ENCODE measurements at places on chromosomes 1 and 21. TPM values are rescaled to one million over a fixed set of nuclear protein-coding genes. Genes with fewer than 3 reads are reported as not detected.

- H3K36me3 ChIP-seq, result no peaks in the 10 kb centered on the region
- H3K4me1 ChIP-seq, result no peaks in the 10 kb centered on the region
- no peak for DNase-seq
- H3K4me3 ChIP-seq, result no peak overlapping the region
Observed at GRCh38 chr1:229941831-229942230, 125.2 kb upstream of the GALNT2 start.

- H3K36me3 ChIP-seq, result peaks cover 7% of the 10 kb centered on the region
- H3K4me1 ChIP-seq, result no peaks in the 10 kb centered on the region
- no peaks in the 10 kb centered on the region for H3K27me3 ChIP-seq
- no peak for DNase-seq
- H3K27ac ChIP-seq, result no peak overlapping the region
- no peak overlapping the region for H3K4me3 ChIP-seq
Observed at GRCh38 chr1:204442376-204443259, 31.0 kb upstream of the PPP1R15B start.

DNA sequence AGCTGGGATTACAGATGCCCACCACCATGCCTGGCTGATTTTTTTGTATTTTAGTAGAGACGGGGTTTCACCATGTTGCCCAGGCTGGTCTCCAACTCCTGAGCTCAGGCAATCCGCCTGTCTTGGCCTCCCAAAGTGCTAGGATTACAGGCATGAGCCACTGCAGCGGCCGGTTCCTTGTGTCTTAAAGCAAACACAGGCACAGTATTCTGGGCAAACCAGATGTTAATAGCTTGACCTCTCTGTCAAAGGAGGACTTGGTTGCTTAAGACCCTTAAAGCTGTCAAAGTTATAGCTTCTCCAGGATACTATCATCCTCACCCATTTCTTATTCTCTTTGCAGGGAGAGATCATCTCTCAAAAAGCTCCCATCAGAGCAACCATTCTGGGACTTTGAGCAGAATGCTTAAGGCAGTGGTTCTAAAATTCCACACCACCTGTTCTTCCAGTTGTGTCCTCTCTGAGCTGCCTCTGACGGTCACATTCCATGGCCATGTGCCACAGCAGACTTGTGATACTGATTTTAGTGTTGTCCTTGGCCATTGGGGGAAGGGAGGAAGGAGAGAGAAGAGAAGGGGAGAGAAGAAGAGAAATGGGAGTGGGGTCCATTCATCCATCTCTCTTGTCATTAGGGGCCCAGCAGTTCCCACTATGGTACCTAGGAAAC lies 81.8 kb downstream of the PBX1 start:
- H3K36me3 ChIP-seq, result no peaks in the 10 kb centered on the region
- DNase-seq, result peak; percentile 56
- no peaks in the 10 kb centered on the region for H3K27me3 ChIP-seq
- no peak overlapping the region for H3K4me3 ChIP-seq
- peaks cover 48% of the 10 kb centered on the region for H3K4me1 ChIP-seq
- peak overlapping the region; percentile 79 for H3K27ac ChIP-seq

DNA sequence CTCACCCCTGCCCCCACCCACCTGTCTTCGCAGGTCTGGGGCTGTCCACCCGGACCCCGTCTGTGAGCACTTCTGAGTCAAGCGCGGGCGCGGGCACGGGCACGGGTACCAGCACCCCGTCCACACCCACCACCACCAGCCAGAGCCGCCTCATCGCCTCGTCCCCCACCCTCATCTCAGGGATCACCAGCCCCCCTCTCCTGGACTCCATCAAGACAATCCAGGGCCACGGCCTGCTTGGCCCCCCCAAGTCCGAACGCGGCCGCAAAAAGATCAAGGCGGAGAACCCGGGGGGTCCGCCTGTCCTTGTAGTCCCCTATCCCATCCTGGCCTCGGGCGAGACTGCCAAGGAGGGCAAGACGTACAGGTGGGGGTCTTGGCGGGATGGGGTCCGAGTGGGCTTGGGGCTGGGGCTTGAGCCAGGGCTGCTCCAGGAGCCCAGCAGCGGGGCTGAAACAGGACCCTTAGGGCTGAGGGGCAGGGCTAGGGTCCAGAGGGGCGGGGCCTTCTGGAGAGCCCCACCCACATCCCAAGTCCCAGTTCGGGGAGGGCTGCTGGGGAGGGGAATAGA lies 23.9 kb downstream of the ZNF362 start:
- H3K4me1 ChIP-seq, result no peaks in the 10 kb centered on the region
- H3K36me3 ChIP-seq, result 0 out of 2 replicates have a peak, but pooled peaks cover 1% of the 10 kb centered on the region
- no peak overlapping the region for H3K4me3 ChIP-seq
- no peaks in the 10 kb centered on the region for H3K27me3 ChIP-seq

- peaks cover 3% of the 10 kb centered on the region for H3K27me3 ChIP-seq
- no peaks in the 10 kb centered on the region for H3K4me1 ChIP-seq
- H3K36me3 ChIP-seq, result no peaks in the 10 kb centered on the region
- DNase-seq, result no peak
Observed at GRCh38 chr1:2445823-2446215, 30.3 kb upstream of the PLCH2 start.

GRCh38 chr1:23403038-23403336 lies 21.6 kb downstream of the TCEA3 start:
- H3K27ac ChIP-seq, result no peak overlapping the region
- no peaks in the 10 kb centered on the region for H3K27me3 ChIP-seq
- H3K4me1 ChIP-seq, result 0 out of 2 replicates have a peak, but pooled peaks cover 7% of the 10 kb centered on the region
- H3K36me3 ChIP-seq, result no peaks in the 10 kb centered on the region
- H3K4me3 ChIP-seq, result no peak overlapping the region
- DNase-seq, result no peak

DNA sequence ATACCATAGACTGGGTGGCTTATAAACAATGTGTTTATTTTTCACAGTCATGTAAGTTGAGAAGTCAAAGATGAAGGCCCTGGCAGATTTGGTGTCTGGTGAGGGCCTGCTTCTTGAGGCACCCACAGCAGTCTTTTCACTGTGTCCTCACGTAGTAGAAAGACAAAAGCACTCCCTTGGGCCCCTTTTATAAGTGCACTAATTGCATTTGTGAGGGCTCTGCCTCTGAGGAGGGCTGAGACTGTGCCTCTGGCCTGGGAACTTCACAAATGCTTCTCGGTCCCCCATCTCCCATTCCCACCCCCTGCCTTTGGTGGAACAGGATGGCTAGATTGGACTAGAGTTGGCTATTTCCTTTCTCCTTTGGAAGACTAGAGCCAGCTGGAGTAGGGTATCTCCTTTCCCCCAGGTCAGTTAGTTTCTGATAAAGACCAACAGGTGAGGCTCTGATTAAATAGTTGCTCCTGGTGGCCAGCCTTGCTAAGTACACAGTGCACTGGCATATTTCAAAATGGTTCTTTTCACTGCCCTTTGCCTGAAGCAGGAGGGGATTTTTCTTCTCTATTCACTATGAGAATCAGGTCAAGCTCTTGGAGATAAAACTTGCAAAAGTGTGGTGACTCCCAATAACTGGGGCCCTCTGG lies 82.9 kb downstream of the PLPPR4 start:
- no peak for DNase-seq
- no peaks in the 10 kb centered on the region for H3K4me1 ChIP-seq
- no peak overlapping the region for H3K4me3 ChIP-seq
- H3K27ac ChIP-seq, result no peak overlapping the region
- no peaks in the 10 kb centered on the region for H3K27me3 ChIP-seq

GRCh38 chr1:228544921-228545591 lies 57.9 kb downstream of the RNF187 start:
- H3K27ac ChIP-seq, result no peak overlapping the region
- H3K4me3 ChIP-seq, result no peak overlapping the region
- H3K36me3 ChIP-seq, result no peaks in the 10 kb centered on the region
- DNase-seq, result no peak

- no peaks in the 10 kb centered on the region for H3K36me3 ChIP-seq
- H3K4me1 ChIP-seq, result peaks cover 22% of the 10 kb centered on the region
- no peak overlapping the region for H3K4me3 ChIP-seq
Observed at GRCh38 chr1:214247501-214248041, 33.4 kb upstream of the SMYD2 start.

- no peak overlapping the region for H3K4me3 ChIP-seq
- H3K4me1 ChIP-seq, result no peaks in the 10 kb centered on the region
- no peaks in the 10 kb centered on the region for H3K27me3 ChIP-seq
- no peak overlapping the region for H3K27ac ChIP-seq
- no peaks in the 10 kb centered on the region for H3K36me3 ChIP-seq
- DNase-seq, result no peak
Observed at GRCh38 chr1:15110867-15111230, 42.7 kb upstream of the TMEM51 start.

GRCh38 chr1:110239441-110240430 lies 29.6 kb downstream of the KCNC4 start:
- H3K4me1 ChIP-seq, result peaks cover 7% of the 10 kb centered on the region
- no peaks in the 10 kb centered on the region for H3K36me3 ChIP-seq
- H3K4me3 ChIP-seq, result no peak overlapping the region
- DNase-seq, result no peak
- H3K27ac ChIP-seq, result no peak overlapping the region
- H3K27me3 ChIP-seq, result no peaks in the 10 kb centered on the region

- no peak for DNase-seq
- no peaks in the 10 kb centered on the region for H3K27me3 ChIP-seq
- no peaks in the 10 kb centered on the region for H3K36me3 ChIP-seq
- no peak overlapping the region for H3K27ac ChIP-seq
- H3K4me3 ChIP-seq, result no peak overlapping the region
Observed at GRCh38 chr1:208691012-208691411, 446.8 kb upstream of the PLXNA2 start.

DNA sequence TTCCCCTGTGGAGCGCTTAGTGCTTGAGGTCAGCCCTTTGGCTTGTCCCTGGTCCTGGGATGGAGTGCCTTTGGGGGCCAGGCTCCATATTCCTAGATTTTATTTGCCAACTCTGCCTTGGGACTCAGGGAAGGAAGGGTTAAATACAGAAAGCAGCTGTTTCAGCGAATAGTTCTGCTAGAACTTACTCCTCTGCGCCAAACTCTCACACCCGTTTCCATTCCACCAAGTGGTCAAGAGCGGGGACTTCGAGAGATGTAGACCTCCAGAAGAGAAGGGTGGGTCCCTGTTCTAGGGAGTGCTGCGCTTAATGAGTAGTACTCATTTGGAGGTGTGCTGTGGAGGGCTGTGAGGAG lies 704 bp upstream of the TOMM40L start:
- H3K36me3 ChIP-seq, result peaks cover 6% of the 10 kb centered on the region
- DNase-seq, result no peak
- no peaks in the 10 kb centered on the region for H3K27me3 ChIP-seq
- no peak overlapping the region for H3K4me3 ChIP-seq
- H3K4me1 ChIP-seq, result peaks cover 54% of the 10 kb centered on the region

DNA sequence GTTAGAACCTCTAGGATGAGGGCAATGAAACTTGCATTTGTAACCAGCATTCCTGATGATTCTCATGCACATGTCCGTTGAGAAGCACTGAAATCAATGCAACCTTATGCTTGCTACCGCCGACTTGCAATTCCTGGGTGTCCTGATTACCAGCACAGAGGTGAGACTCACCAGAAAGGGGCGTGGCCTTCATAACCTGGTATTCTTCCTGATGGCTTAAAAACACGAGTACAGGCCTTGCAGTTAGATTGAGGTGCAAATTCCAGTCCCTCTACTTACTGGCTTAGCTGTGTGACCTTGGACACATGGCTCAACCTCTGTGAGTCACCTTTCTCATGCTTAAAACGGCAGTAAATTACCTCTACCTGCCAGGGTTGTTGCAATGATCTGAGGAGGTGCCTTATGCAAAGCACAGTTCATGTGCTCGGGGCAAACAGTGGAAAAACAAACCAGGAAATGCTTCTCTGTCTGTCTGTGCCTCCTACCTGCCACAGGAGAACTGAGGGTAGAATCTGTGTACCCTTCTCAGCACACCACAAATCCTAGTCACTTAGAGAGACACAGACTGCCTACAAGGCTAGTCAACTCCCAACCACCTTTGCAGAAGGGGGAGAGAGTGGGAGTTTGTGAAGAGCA lies 39.1 kb upstream of the ECE1 start:
- DNase-seq, result peak; percentile 82
- H3K4me3 ChIP-seq, result no peak overlapping the region
- H3K36me3 ChIP-seq, result peaks cover 1% of the 10 kb centered on the region
- H3K27me3 ChIP-seq, result no peaks in the 10 kb centered on the region
- peak overlapping the region; percentile 80 for H3K27ac ChIP-seq

GRCh38 chr1:145828367-145829026 lies 4.5 kb downstream of the POLR3C start:
- no peak overlapping the region for H3K4me3 ChIP-seq
- peaks cover 3% of the 10 kb centered on the region for H3K36me3 ChIP-seq
- DNase-seq, result no peak
- H3K27me3 ChIP-seq, result no peaks in the 10 kb centered on the region
- H3K4me1 ChIP-seq, result no peaks in the 10 kb centered on the region

GRCh38 chr1:6070450-6070974 lies 24.8 kb downstream of the KCNAB2 start:
- no peak overlapping the region for H3K27ac ChIP-seq
- H3K4me3 ChIP-seq, result no peak overlapping the region
- H3K27me3 ChIP-seq, result no peaks in the 10 kb centered on the region
- H3K4me1 ChIP-seq, result no peaks in the 10 kb centered on the region
- no peaks in the 10 kb centered on the region for H3K36me3 ChIP-seq
- no peak for DNase-seq

DNA sequence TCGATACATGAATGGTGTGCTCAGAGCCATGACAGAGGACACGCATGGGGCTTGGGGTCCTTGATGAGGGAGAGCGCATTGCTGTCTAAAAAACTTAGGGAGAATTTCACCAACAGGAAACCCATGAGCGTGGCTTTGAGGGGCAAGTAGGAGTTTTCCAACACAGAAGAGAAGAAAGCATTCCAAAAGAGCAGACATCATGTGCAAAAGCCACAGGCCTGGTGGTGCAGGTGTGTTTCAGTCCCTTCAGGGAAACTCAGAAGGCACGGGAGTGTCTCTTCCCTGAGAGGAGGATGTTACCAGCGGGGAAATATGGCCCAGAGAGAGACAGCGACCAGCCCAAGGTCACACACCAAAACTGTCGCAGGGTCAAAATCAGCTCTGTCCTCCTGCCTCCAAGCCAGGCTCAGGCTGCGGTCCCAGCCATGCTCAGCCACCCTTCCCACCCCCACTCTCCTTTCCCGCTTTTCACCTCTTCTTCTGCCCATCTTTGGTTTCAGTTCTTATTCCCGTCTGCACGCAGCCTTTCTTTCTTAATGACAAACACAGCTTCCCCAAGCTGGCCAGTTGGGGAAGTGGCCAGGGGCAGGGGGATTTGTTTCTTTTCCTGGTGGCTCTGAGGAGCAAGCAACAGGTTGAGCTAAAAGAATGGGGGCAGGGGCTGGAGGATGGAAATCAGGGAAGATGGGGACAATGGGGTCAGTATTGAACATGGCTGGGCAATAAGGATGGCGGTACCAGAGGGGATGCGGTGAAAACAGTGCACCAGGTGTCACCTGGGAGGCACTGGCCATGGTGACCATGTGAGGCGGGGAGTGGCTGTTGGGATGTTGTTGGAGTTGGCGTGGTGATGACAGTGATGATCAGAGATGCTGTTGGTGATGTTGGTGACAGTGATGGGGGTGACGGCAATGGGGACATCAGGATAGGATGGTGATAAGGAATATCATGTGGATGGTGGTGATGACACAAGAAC lies 10.3 kb downstream of the LAPTM5 start:
- DNase-seq, result no peak
- no peaks in the 10 kb centered on the region for H3K27me3 ChIP-seq
- H3K4me1 ChIP-seq, result peaks cover 17% of the 10 kb centered on the region

GRCh38 chr1:109826930-109827349 lies 63.2 kb upstream of the EPS8L3 start:
- no peak overlapping the region for H3K4me3 ChIP-seq
- no peaks in the 10 kb centered on the region for H3K27me3 ChIP-seq
- H3K27ac ChIP-seq, result no peak overlapping the region
- no peaks in the 10 kb centered on the region for H3K36me3 ChIP-seq

Gene ALDH9A1
- total RNA-seq, result 33.9 TPM

Gene PODN
- not detected for total RNA-seq

Gene QSOX1
- 17.0 TPM for total RNA-seq

Gene TMEM240
- total RNA-seq, result 1.0 TPM

Gene AADACL4
- not detected for total RNA-seq

Gene ACKR1
- total RNA-seq, result not detected

Gene RGS4
- total RNA-seq, result 0.23 TPM

Gene CD34
- total RNA-seq, result not detected

Gene UAP1
- total RNA-seq, result 39.8 TPM

Gene AUNIP
- 12.3 TPM for total RNA-seq

Gene SON
- 273 TPM for total RNA-seq

Measured in Caco-2 (cell line).